ENCODE measurements at places on chromosomes 12 and 14.

DNA sequence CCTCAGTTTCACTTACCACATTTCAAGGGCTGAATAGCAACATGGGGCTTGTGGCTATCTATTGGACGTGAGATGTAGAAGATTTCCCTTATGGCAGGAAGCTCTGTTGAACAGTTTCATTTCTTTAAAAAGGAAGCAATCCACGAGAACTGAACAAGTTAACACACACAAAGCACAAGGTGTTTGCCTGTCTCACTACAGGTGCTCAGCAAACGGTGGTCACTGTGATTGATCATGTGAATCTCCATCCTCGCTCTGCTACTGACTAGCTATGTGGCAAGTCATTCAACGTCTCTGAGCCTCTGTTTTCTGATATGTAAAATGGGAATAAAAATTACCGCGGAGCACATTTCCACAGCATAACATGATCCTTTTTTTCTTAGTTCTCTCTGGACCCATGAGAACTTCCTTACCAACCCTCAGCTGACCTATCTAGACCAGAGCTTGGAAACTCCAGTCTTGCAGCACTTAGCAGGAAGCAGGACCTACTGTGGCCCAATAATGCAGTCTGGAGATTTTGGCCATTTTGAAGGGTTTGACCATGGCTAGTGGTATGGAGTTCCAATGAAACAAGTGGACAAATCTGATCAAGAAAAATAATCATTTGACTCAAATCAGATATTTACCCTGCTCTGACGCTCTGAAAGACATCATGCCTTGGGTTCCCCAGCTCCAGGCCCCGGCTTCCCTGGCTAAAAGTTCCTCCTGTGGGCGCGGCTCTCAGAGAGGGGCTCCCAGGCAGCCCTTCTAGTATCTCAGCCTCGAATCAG is 278.8 kb downstream of the ZFP36L1 start:
- no peak for DNase-seq

GRCh38 chr12:104698871-104699270 is 242.1 kb downstream of the CHST11 start:
- DNase-seq: no peak

DNA sequence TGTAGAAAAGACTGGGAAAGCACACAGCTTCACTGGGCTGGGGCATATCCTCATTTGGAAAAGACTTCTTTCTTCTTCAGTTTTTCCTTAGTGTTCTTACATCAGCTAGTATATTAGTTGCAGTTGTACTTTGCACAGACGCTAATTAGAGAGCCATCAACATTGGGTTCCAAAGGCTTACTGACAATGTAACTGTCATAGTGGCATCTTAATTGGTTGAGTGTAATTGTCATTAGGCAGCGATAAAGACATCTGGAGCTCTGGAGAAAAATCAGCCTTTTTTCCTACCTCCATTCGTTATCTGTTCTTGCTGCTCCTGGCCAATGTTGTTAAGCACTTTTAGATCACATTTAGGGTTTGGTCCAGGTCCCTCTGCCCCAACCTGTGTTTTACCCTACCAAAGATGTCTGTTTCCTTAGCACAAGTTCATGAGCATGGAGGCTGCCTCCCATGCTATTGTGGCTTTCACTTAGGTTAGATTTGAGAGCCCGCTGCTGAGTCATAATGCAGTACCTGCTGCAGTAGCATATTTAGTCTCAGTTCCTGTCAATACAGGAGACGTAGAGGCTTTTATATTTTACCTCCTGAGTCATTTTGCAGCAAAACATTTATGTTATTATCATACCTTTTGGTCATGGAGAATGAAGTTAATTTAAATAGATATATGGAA is 49.2 kb downstream of the FBXW8 start:
- DNase-seq: no peak

DNA sequence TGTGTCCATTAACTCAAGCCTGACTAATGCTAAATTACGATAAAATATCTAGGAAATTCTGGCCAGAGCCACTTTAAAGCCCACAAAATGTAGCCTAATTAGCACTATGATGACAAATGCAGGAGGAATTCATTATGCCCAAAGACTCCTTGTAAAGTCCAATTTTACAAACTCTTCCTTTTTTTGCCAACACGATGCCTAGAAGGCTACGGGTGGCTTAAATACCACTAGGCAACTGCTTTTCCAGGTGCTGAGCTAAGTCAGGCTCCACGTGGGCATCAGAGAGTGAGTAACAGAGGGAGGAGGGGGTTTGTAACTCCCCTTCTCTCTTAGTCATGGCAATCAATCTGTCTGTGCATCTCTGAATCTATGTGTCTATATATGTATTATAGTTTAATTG is 172.4 kb upstream of the NTF3 start:
- no peak for DNase-seq

GRCh38 chr14:53808042-53808441 is 148.6 kb downstream of the BMP4 start:
- DNase-seq: no peak

GRCh38 chr14:75514673-75515628 is 7.3 kb upstream of the BATF start:
- DNase-seq: peak; percentile 31

GRCh38 chr14:59137256-59137655 is 51.2 kb upstream of the DAAM1 start:
- no peak for DNase-seq

- DNase-seq: no peak
These were observed 7.6 kb downstream of the PTPRO start for GRCh38 chr12:15329891-15330290.

GRCh38 chr14:78975734-78976133 is 805.6 kb downstream of the NRXN3 start:
- DNase-seq: no peak

Data from activated CD4-positive, CD25-positive, alpha-beta regulatory T cell (primary cell).